NCI-H2081 treated with DMSO at 0.1 percent for 48 hours (cell line): ENCODE measurements at places on chromosomes 16 and 17.

- no peak for DNase-seq
Observed at GRCh38 chr17:67658265-67658664, 59.5 kb upstream of the NOL11 start.

GRCh38 chr17:77432034-77432661 lies 291.4 kb downstream of the SEC14L1 start:
- DNase-seq = no peak

DNA sequence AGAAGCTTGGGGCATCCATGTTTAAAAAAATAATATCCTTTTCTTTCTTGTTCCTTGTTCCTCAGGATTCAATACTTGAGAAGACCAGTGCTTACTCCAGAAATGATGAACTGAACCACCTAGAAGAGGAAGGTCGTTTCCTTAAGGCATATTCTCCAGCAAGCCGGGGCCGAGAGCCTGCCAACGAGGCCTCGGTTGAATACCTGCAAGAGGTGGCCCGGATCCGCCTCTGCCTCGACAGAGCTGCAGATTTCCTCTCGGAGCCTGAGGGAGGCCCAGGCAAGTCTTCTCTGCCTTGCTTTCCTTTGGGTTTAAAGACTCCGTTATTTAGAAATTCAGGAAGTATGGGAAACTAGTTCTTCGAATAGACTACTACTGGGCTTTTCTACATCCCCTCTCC lies 42.5 kb upstream of the ENDOV start:
- DNase-seq = no peak

DNA sequence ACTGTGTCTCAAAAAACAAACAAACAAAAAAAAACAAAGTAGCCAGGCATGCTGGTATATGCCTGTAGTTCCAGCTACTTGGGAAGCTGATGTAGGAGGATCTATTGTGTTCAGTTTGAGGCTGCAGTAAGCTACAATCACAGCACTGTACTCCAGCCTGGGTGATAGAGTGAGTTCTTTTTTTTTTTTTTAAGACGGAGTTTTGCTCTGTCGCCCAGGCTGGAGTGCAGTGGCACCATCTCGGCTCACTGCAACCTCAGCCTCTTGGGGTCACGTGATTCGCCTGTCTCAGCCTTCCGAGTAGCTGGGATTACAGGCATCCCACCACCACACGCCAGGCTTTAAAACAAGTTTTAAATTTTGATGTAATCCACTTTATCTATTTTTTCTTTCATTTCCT lies 80.2 kb upstream of the STAC2 start:
- no peak for DNase-seq

DNA sequence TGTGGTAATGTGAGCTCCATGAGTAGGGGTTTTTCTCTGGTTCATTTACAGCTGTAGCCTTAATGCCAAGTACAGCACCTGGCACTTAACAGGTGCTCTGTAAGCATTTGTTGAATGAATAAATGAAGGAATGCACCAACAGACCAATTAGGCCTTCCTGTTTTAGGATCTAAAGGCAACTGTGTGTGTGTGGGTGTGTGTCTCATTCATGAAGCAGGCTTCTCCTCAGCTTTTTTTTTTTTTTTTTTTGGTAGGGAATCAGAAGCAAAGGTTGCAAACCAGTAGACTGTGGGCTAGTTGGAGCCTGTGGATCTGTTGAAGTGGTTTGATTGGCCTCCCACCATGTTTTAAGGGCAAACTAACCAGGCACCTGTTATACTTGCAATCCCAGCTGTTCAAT lies 48.1 kb downstream of the HS3ST2 start:
- DNase-seq = no peak

DNA sequence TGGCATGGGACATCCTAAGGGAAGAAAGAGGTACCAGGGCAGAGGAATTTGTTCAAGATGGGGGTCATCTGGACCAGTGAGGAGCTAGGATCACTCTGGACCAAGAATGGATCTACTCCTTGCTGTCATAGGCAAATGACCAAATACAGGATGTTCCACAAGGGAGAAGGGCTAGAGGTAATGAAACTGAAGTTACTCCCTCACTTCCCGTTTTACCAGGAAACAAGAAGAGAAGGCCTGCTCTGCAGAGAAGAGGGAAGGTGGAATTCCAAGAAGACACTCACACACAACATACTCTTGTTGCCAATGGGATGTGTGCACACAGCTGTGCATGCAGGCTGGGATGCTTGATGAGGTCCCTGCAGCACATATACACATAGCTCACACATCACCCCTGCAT lies 38.6 kb downstream of the NEUROD2 start:
- no peak for DNase-seq

GRCh38 chr17:42243493-42243982 lies 32.7 kb downstream of the STAT5B start:
- DNase-seq = no peak

DNA sequence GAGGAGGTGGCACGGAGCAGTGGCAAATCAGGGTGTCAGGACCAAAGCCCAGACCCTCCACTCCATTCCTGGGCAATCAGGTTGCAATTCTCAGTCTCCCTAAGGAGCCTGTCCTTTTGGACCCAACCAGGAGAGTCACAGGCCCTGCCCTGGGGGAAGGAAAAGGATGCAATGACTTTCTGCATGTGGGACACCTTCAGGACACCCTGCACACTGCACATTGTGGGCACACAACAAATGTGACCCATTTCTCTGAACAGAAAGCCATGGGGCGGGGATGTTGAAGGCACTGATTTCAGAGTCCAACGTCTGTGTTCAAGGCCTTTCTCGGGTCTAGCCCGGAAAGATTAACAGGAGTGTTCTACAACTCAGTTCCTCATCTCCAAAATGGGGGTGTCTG lies 286.2 kb upstream of the FOXF1 start:
- DNase-seq = no peak

GRCh38 chr17:8371786-8372185 lies 4.7 kb downstream of the KRABD2 start:
- DNase-seq = no peak

GRCh38 chr17:30196504-30196903 lies 39.0 kb downstream of the SLC6A4 start:
- DNase-seq = no peak

- no peak for DNase-seq
Observed at GRCh38 chr16:65981057-65981456, 385.4 kb upstream of the CDH5 start.

GRCh38 chr17:65388911-65389310 lies 172.5 kb downstream of the AXIN2 start:
- no peak for DNase-seq

GRCh38 chr17:72411124-72411563 lies 290.3 kb downstream of the SOX9 start:
- no peak for DNase-seq

- no peak for DNase-seq
Observed at GRCh38 chr17:34110315-34110714, 144.8 kb upstream of the CCL2 start.

- no peak for DNase-seq
Observed at GRCh38 chr16:89096768-89097391, 3.2 kb downstream of the ACSF3 start.

- DNase-seq = no peak
Observed at GRCh38 chr16:9055661-9056060, 35.8 kb upstream of the HAPSTR1 start.
